ENCODE measurements at places on chromosomes 16 and 17.
A peak's percentile ranks its signal among the peaks of the same experiment; 100 is the strongest.

DNA sequence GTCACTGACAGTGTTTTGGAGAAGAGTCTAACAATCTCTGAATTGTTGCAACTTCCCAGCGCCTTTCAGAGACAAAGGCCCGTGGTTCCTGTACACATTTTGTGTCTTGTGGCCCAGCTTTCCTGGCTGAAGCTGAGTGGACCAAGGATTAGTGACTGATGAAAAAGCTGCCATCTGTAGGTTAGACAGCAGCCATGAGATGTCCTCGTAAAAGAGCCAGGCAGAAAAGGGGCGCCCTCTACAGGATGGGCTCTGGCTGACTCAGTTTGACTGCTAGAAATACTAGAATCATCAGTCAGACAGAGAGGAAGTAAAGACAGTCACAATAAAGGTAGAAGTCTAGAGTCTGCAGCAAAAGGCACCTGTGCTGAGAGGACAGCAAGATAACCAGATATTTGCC lies 26.5 kb upstream of the NF1 start:
- no peak for DNase-seq

- DNase-seq, result no peak
Measured at GRCh38 chr17:15049795-15050160, 215.3 kb downstream of the PMP22 start.

DNA sequence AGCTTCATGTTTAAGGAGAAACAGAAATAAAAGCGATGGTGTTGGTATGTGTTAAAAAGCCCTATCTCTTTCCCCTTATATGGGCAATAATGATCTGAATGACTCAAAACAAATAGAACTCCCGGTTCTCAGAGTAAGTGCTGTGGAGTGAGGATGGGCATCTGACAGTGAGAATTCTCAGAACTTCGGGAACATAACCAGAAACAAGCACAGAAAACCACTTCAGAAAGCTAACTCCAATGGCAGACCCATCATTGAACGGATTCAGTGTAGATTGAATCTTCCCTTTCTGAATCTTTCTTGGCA lies 67.2 kb downstream of the CDH8 start:
- no peak for DNase-seq

DNA sequence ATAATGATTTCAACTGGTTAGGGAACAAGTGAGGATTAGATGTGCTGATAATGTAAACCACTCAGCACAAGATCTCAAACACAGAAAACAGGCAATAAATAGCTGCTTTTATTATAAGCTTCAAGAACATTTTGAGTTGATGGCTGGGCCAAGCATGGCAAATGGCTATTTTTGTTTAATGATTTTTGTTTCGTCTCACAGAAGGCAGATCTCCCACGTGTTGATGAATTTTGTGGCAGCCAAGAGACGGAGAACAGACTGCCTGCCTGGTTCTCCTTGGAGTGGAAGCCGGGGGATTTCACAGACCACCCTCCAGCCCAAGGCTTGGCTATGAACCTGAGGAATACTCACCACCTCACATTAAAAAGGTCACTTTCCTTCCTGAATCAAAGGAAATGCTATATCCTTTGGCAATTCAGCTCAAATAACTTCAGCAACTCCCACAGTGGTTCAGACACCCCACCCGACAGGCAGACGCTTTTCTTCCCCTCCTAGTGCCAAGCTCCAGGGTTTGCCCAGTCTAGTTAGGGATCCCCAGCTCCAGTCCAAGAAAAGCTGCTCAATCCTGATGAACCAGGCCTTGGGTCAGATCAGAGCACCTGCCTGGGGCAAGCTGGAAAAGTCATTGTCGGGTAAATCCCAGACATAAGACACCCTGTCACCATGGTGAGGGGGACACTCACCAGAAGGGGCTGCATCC lies 593.5 kb downstream of the TOX3 start:
- DNase-seq, result no peak

- DNase-seq, result no peak
Measured at GRCh38 chr17:14510136-14510535, 209.3 kb downstream of the HS3ST3B1 start.

DNA sequence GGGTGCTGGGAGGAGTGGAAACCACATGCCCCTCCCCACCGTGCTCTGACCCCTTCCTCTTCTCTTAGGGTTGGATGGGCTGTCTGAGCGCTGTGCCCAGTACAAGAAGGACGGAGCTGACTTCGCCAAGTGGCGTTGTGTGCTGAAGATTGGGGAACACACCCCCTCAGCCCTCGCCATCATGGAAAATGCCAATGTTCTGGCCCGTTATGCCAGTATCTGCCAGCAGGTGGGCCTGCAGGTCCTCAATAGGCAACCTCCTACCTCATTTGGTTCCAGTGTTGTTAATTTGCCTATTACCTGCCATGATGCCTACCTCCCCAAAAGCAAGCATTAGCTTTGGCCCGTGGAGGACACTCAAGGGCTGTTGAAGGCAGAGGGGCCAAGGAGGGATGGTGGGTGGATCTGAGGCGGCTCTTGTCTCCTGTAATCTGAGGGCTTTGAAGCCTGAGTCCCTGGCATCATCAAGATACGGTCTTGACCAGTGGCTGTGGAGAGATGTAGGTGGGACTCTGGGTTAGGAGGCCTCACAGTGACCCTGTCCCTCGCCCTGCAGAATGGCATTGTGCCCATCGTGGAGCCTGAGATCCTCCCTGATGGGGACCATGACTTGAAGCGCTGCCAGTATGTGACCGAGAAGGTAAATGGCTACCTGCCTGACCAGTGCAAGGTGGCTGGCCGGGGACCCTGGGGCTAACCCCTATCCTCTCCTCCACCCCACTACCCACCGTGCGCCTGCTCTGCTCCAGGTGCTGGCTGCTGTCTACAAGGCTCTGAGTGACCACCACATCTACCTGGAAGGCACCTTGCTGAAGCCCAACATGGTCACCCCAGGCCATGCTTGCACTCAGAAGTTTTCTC lies 3.4 kb downstream of the ALDOA start:
- DNase-seq, result no peak

DNA sequence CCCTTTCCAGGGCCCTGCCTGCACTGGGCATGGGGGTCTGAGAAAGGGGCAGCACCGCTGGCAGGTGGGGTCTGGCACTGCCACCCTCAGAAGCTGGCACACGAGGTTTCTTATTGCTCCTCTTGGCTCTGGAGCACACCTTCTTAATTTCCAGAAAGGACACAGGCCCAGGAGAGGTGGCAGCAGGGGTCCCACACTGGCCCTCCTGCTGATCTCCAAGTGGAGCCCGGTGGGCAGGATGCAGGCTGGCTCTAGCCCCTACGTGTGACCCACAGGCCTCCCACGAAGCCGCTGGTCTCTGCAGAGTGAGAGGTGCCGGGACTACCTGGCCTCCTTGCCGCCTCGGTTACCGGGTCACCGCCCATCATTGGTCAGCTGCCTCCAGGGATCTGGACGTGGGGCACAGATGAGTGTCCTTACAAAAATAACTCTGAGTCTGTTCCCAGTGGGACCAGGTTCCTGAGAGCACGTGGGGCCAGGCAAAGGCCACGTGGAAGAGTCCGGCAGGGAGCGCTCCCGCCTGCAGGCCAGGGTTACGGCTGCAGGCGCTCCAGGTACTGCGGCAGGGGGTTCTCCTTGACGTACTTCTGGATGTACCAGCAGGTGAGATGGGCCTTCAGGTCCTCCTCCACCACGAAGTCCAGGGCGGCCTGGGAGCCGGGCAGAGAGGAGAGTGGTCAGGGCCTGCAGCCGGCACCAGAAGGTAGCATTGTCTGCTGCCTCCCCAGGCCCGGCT lies 10.3 kb downstream of the NATD1 start:
- no peak for DNase-seq

GRCh38 chr16:13780406-13781168 lies 139.4 kb upstream of the ERCC4 start:
- no peak for DNase-seq

DNA sequence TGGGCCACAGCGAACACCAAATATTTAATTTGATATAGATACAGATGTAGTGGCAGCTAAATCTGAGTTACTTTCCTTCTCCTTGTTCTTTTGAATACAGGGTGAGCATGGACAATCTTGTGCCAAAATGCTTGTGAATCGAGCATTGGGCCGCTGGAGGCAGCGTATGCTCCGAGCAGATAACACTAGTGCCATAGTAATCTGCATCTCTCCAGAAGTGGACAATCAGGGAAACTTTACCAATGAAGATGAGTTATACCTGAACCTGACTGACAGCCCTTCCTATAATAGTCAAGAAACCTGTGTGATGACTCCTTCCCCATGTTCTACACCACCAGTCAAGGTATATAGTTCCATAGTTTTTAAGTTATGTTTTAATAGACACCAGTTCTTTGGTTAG lies 21.2 kb upstream of the BCAS3 start:
- no peak for DNase-seq

- no peak for DNase-seq
Measured at GRCh38 chr17:55402374-55402773, 19.3 kb downstream of the MMD start.

GRCh38 chr16:85360323-85361277 lies 248.3 kb upstream of the CIBAR2 start:
- peak; percentile 74 for DNase-seq

GRCh38 chr17:72344613-72345012 lies 223.8 kb downstream of the SOX9 start:
- no peak for DNase-seq

GRCh38 chr17:17440010-17440843 lies 36.6 kb upstream of the MED9 start:
- peak; percentile 70 for DNase-seq

DNA sequence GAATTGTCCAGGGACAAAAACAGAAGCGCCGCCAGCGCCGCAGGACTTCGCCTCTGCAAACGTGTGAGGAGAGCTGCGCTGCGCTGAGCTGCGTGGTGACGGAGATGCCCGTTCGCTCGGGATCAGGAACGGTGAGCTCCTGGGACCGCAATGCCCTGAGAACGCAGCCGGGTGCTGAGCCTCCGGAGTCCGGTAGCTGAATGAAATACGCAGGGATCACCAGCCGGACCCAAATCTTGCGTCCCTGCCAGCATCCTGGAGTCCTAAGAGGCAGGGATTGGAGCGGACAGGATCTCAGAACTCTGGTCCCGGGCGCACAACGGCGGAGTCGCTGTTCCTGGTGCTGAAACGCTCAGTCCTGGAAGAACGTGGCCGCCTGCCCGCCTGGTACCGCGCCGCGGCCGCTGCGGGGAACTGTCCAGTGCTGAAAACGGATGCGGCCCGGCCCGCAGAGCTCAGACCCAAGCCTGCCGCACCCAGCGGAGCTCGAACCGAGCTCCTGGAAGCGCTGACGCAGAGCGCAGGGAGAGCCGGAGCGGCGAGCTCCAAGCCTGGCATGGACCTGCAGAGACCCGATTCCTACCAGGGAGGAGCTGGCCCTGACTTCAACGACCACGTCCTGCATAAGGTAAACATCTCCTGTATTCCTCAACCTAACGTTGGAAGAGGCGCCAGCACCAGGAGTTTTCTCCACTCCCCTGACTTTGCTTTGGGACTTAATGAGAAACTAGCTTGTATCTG lies 41.5 kb downstream of the CD300LF start:
- no peak for DNase-seq

DNA sequence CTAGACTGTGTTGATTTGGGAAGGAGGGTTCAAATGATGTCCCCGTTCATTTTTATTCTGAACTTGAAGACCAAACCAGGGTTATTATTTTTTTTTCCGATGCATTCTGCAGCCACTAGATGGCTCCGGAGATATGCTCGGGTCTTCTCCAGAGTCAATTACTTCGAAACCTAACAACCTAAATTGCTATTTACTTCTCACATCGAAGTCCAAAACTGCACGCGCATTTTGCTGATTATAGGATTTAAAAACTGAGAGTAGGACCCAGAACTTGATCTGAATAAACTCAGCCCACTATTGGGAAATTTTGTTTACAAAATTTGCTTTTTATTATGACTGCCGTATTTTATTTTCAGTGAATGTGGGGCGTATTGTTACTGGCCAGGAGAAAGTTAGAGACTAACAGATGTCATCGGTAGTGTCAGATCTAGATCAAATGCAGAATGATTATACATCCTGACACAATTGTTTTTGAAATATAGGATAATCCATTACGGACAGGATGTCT lies 263.8 kb downstream of the HS3ST3A1 start:
- no peak for DNase-seq

DNA sequence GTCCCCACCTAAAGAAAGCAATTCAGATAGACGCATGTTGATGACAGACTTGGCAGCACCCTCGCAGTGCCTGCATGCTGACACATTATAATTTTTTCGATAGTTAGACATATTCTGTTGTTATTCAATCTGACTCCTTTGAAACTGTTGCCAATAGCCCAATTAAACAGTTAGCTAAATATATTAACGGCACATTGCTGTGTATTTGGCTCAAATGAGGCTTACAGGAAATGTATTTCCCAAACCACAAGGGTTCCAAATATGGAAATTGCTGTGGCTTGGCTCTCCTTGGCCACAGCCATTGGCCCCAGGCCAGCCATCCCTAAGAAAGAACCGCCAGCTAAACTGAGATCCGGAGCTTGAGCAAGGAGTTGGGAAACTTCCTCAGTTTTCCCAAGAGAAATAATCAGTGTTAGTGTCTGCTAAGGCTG lies 31.1 kb downstream of the C16orf82 start:
- DNase-seq, result no peak

GRCh38 chr17:12107905-12108304 lies 87.2 kb downstream of the MAP2K4 start:
- no peak for DNase-seq

- DNase-seq, result no peak
Measured at GRCh38 chr16:49094471-49094870, 187.2 kb downstream of the CBLN1 start.

GRCh38 chr16:76193906-76194615 lies 83.1 kb upstream of the CNTNAP4 start:
- no peak for DNase-seq

DNA sequence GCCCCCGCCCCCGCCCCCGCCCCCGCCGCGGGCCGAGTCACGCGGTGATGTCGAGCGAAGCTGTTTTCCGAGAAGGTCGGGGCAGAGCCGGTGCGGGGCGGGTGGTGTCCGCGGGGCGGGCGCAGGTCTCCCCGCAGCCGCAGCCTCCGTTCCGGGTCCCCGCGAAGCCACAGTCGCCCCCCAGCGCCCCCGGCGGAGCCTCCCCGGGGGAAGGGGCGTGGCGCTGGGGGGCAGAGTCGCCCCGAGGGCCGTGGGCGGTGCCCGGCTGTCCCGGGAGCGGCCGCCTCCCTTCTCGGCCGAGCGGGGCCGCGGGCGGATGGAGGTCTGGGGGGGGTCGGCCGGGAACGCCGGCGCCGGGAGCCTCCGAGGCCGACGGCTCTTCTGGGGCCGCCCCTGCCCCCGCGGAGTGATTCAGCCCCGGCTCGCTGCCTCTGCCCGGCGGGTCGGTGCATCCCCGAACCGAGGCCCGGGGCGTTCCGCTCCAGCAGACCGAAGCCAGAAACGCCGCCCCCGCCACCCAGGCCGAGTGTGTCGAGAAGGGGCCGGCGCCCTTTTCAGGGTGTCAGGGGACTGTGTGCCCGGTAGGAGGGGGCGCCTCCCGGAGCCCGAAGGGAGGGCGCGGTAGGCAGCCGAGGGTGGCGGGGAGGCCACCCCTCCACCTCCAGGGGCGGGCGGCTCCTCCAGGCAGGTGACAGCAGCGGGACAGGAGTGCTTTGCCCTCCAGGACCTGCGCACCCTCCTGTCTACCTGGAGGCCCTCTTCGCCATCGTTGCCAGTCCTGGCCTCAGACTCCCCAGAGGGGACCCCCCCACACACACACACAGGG lies 1.7 kb downstream of the METRNL start:
- DNase-seq, result no peak

All from DMS79 (cell line).